ENCODE measurements at places on chromosomes 1 and 21.

DNA sequence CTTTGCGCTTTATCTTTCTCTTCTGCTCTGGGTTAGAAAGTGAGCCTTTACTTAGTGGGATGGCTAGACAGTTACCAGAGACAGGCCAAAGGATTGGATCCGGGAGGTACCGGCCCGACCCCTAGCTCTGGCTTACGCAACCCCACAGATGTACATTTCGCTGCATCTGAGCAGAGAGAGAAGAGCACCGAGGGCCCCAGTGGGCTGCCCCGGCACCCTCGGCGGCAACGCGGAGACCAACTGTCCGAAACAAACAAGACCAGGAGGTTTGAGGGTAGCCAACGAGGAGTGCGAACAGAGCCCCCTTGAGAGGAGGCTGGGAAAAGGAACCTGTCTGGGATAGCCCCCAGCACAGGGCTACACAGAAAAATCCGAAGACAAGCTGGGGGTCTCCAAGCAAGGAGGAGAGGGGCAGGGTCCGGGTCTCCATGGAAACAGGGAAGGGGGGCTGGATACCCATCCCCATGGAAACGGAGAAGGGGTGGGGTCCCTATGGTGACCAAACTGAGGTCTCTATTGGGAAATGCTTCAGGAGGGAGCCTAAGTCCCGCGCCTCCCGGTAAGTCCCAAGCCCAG is 373 bp downstream of the MTF1 start:
- no peak for DNase-seq

DNA sequence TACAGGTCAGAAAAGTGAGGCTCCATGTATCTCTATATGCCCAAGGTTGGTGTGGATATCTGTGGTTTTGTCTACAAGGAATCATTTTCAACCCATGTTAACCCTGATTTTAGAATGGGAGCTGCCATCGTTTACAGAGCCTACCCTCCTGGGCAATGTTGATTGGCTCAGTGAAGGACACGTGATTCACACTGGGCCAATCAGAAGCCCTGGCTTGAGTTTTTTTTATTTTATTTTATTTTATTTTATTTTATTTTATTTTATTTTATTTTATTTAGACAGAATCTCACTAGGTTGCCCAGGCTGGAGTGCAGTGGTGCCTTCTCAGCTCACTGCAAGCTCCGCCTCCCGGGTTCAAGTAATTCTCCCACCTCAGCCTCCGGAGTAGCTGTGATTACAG is 35.8 kb downstream of the FOXO6 start:
- DNase-seq = no peak

DNA sequence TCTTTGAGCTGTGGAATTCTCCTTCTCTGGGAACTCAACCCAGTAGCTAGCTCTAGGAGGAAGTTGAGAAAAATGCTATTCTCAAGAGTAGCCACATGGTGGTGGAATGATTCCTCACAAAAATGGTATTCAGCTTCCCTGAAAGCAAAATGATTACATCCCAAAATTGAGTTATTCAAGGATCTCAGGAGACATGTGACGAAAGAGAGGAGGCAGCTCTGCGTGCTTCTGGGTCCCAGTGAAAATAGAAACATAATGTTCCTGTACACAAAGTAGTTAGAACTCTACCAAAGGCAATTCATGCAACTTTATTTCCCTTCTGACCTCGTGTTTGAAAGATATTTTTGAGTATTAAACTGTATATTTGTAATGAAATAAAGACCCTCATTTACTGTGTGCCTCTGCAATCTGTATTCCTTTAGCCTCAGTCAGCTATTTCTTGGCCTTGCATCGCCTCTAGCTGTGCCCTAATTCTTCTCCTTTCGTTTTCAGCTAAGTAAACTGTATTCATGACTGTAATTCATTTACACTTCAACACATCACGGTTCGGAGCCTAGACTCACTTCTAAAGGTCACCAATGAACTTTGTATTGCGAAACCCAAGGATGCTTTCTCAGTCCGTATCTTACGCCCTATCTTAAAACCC is 167.3 kb downstream of the FASLG start:
- no peak for DNase-seq

GRCh38 chr1:191929383-191929782 is 228.9 kb upstream of the RGS18 start:
- DNase-seq = no peak

- no peak for DNase-seq
Measured at GRCh38 chr1:213539464-213539863, 448.3 kb upstream of the PROX1 start.

- no peak for DNase-seq
Measured at GRCh38 chr1:226108935-226109828, 46.7 kb downstream of the H3-3A start.

DNA sequence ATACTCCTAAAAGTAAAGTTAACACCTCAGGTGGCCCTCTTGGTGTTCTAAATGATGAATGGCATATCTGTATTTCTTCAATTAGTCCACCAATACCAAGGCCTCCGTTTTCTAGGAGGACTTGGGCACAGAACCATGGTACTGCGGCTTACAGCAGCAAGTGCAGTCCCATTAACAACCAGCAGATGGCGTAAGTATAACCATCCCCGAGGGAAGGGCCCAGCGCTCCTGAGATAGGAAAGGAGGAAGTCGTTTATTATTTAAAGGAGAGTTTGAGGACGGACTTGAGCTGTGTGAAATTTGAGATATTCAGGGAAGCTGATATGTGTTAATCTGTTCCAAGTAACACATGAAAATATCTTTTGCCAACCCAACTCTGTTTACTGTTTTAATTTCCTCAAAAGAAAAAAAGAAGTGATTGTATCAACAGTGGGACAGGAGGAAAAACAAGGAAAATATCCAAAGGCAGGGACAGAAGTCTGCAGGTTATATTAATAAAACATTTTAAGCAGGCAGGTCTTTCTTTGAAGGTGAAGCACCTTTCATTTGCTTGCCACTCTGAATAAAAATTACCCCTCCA is 37.7 kb upstream of the KCNJ15 start:
- peak; percentile 49 for DNase-seq

DNA sequence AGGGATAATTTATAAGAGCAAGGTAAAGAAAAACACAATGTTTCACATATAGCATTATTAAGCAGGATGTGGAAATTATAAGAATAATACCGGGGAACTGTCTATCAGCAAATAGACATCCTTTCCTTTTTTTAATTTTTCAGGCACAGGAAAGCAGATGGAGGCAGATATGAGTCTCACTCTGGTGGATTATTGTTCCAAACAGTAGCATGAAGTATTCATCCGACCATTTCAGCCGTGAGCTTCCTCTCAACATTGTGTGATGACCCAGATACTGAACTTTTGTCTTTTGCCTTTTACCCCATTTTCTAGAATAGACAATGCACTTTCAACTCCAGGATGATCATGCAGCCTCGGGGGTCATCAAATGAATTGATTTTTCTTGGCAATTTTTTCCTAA is 599.8 kb downstream of the ADGRL2 start:
- DNase-seq = no peak

GRCh38 chr1:202016022-202016810 is 5.8 kb downstream of the ELF3 start:
- no peak for DNase-seq

DNA sequence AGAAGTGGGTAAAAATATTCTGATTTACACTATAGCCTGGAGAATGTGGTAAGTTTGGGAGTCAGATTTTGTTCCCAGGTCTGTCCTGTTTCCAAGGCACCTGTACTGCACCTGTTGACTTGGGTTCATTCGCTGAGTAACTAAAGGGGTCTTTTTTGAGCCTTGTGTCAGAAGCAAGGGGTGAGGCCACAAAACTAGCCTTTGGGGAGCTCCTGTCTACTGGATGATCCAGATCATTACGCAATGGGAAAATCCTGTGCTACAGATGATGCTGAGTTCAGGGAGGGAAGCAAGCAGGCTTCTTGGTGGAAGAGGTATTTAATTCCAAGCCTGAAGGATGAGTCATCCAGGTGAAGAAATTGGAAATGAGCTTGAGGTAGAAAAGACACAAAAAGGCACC is 424.0 kb downstream of the MATN1 start:
- no peak for DNase-seq

GRCh38 chr1:204980840-204981405 is 62.1 kb upstream of the CNTN2 start:
- no peak for DNase-seq

- DNase-seq = peak; percentile 79
Measured at GRCh38 chr1:212700223-212700891, 717 bp upstream of the BATF3 start.

GRCh38 chr1:27603681-27604578 is at the start of gene AHDC1:
TSS of gene AHDC1 (minus strand) at chr1:27604144. CDS start at chr1:27552115, 52,029 bp downstream.
- peak; percentile 96 for DNase-seq

GRCh38 chr1:156601892-156602291 is 613 bp upstream of the GPATCH4 start:
- DNase-seq = no peak

- DNase-seq = no peak
Measured at GRCh38 chr1:195462646-195463045, 1145.6 kb downstream of the KCNT2 start.

DNA sequence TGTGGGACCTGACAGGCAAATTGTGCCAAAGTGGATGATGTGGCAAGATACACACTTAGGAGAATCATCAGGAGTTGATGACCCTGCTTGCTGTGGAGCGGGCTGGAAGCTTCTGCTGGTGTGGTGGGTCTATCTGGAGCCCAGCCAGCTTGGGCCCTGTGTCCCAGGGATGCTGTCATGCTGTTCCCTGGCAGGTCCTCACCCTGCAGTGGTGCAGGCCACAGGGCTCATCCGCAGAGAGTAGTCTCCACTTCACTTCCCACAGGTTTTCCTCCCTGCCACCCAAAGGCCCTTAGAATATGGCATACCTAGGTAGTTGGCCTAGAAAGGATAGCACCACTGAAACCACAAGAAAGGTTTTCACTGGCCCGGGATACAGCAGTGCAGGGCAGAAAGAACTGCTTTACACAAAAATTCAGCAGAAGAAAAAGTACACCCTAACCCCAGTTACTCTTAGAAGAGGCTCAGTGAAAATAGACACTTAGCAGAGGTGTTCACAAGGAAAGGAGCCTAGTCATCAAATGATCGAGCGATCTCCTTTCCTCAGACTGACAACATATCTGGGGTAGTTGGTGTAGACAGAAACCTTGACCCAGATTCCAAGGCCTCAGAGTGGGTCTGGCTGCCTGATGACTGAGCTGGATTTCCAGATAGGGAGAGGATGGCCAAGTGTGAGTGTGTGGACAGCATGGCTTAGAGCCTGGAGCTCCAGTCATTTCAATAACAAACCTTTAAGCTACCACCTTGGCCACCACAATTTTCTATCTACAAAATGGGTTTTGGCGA is 1.3 kb upstream of the C1orf226 start:
- DNase-seq = no peak

DNA sequence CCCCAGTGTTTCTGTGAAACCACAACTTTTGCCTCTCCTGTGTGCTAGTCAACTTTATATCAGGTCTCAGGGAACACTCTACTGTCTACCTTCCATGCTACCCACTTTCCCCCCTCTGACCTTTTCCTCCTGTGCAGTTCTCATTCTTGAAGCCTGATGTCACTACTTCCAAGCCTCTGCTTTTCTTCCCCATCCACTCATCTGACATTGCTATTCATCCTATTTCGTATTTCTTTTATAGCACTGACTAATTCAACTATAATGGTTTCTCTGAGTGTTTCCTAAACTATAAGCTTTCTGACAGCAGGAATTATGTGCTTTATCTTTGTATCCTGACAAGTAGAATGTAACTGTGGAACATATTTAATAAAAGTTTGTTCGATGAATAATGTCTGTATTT is 18.2 kb upstream of the DPH5 start:
- no peak for DNase-seq

DNA sequence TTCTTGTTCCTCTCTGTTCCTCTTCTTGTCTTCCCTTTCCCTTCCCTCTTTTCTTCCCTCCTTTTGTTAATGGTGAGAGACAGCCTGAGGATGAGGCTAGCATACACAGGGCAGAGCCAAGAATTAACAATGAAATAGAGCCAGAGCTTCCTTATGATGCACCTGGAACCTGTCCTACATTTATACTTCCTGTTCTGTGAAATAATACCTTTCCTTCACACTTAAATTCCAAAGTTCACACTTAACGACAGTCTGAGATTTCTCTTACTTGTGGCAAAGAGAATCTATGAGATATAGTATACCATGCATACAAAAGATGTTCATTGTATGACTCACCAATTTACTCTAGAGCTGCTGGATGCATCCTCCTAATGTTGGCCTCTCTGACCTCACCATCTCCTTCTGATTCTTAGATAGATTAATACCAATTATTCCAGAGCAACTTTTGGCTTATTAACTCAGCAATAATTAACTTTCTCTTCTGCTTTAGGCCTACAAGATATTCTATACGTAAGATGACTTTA is 30.8 kb upstream of the TSNAX start:
- DNase-seq = no peak

GRCh38 chr1:168145184-168146159 is 8.7 kb upstream of the GPR161 start:
- DNase-seq = peak; percentile 85

DNA sequence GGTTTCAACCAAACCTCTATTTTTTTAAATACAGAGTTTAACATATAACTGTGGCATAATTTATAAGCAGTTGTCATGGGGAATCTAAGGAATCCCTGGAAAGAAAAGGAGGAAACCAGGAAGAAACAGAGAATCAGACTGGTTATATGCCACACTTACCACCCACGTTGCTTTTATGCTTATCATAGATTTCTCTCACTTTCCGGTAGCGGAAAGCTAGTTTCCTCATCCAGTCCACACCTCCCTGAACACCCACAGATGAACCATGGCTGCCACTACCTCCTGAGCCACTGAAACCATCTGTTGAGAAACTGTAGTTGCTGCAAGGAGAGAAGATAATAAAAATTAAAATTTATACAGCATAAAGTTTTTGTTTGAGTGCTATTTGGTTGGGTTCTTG is 33.5 kb downstream of the XKR8 start:
- no peak for DNase-seq

- DNase-seq = peak; percentile 4
Measured at GRCh38 chr1:17075470-17076255, 21.8 kb upstream of the SDHB start.

DNA sequence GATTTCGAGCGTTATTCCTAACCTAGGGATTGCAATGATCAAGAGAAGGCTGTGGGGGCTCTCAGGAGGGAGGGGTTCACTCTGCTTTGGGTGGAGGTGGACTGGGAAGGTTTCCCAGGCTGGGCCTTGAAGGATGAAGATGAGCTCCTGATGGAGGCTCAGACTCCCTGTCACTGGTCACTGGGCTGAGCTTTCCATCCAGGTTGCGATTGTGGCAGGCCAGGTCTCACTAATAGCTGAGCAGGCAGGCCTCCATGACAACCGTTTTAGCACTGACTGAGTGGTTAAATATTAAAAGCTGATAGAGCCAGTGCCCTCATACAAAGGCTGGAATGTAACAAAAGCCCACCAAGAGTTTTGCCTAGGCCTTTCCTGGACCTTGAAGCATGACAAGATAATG is 36.2 kb upstream of the EFCAB14 start:
- DNase-seq = no peak

All from CD4-positive, alpha-beta T cell (primary cell).